Renal cortical epithelial cell (primary cell): ENCODE measurements at places on chromosomes 12 and 14. TPM values are rescaled to one million over a fixed set of nuclear protein-coding genes. Genes with fewer than 3 reads are reported as not detected.

The A2M gene
- total RNA-seq, result 0.35 and 2.8 TPM in 2 replicates

The AQP2 gene
- 0.30 TPM in 1 of 2 replicates, not detected in the other for total RNA-seq

The INHBC gene
- total RNA-seq, result not detected in 2 replicates

The TCL1B gene
- total RNA-seq, result not detected in 2 replicates

The GDF3 gene
- not detected in 2 replicates for total RNA-seq

The KRT79 gene
- not detected in 2 replicates for total RNA-seq

The RNASE1 gene
- total RNA-seq, result 0.52 TPM in 1 of 2 replicates, not detected in the other

The GZMH gene
- not detected in 2 replicates for total RNA-seq

The DIABLO gene
- 106 and 138 TPM in 2 replicates for total RNA-seq

The PLEKHH1 gene
- total RNA-seq, result 1.7 and 7.3 TPM in 2 replicates

The TSPAN11 gene
- total RNA-seq, result 1.0 TPM in 1 of 2 replicates, not detected in the other
